CD4-positive, CD25-positive, alpha-beta regulatory T cell (primary cell): ENCODE measurements at places on chromosomes 3 and 15. TPM values are rescaled to one million over a fixed set of nuclear protein-coding genes. Genes with fewer than 3 reads are reported as not detected.

The ARF4 gene
- 84.6 TPM for total RNA-seq

The CACNA1D gene
- total RNA-seq = 0.44 TPM

The MCTP2 gene
- total RNA-seq = 6.4 TPM

The KCNAB1 gene
- total RNA-seq = 0.17 TPM

The NOX5 gene
- total RNA-seq = not detected

The NDN gene
- not detected for total RNA-seq

The SLC28A1 gene
- not detected for total RNA-seq

The KIF9 gene
- total RNA-seq = 5.4 TPM

The MAGEF1 gene
- total RNA-seq = 5.2 TPM

The HIGD2B gene
- total RNA-seq = not detected

The LOXL1 gene
- total RNA-seq = 7.3 TPM

The STRC gene
- 1.5 TPM for total RNA-seq

The DNAH12 gene
- total RNA-seq = 0.22 TPM

The LRRIQ4 gene
- not detected for total RNA-seq

GRCh38 chr3:110774496-110775265, 296.9 kb upstream of the NECTIN3 start:
- no peak overlapping the region for H3K27ac ChIP-seq
- H3K27me3 ChIP-seq = no peaks in the 10 kb centered on the region
- H3K4me3 ChIP-seq = no peak overlapping the region
- H3K36me3 ChIP-seq = no peaks in the 10 kb centered on the region

- no peaks in the 10 kb centered on the region for H3K36me3 ChIP-seq
- H3K27me3 ChIP-seq = no peaks in the 10 kb centered on the region
- H3K4me1 ChIP-seq = no peaks in the 10 kb centered on the region
- no peak within 1 kb of the TSS for H3K27ac ChIP-seq
- DNase-seq = no peak
- no peak within 1 kb of the TSS for H3K4me3 ChIP-seq
Measured at GRCh38 chr3:186717039-186717457, at the start of gene KNG1. Gene KNG1 (plus strand): TSS chr3:186717359. CDS start chr3:186717543, 184 bp downstream.

- H3K4me3 ChIP-seq = no peak overlapping the region
- no peaks in the 10 kb centered on the region for H3K36me3 ChIP-seq
- no peak for DNase-seq
- peaks cover 10% of the 10 kb centered on the region for H3K27me3 ChIP-seq
- H3K27ac ChIP-seq = no peak overlapping the region
- no peaks in the 10 kb centered on the region for H3K4me1 ChIP-seq
Measured at GRCh38 chr3:141854599-141854998, 21.8 kb upstream of the ATP1B3 start.

DNA sequence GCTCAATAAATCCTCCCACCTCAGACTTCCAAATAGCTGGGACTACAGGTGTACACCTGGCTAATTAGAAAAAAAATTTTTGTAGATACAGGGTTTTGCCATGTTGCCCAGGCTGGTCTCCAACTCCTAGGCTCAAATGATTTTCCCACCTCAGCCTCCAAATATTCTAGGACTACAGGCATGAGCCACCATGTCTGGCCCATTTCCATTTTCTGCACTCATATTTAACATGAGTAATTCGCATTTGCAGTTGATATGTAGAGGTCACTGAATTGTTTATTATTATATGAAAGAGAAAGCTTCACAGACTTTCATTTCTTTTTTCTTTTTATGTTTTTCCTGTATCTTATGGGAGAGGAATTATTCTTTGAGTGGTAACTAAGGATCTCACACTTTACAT, 492.7 kb downstream of the CNTN3 start:
- H3K36me3 ChIP-seq = no peaks in the 10 kb centered on the region
- no peaks in the 10 kb centered on the region for H3K4me1 ChIP-seq
- H3K27ac ChIP-seq = no peak overlapping the region
- H3K4me3 ChIP-seq = no peak overlapping the region

DNA sequence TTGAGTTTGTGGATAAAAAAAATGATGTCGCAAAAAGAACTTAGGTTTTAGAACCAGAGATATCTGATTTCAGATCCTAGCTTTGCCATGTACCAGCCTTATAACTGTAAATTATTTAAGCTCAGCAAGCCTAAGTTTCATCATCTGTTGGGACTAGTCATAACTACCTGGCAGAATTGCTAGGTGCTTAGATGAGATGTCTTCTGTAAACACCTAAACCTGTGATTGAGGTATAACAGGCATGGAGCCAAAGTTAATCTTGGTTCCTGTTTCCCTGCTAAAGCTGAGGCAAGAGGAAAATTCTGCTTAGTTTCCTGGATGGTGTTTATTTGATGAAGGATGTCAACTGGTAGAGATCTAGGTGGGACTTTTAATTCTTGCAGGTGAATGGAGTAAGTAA, 331.3 kb upstream of the RBMS3 start:
- no peak overlapping the region for H3K4me3 ChIP-seq
- no peaks in the 10 kb centered on the region for H3K27me3 ChIP-seq
- H3K27ac ChIP-seq = no peak overlapping the region
- no peak for DNase-seq
- H3K36me3 ChIP-seq = no peaks in the 10 kb centered on the region

GRCh38 chr3:61975199-61975598, 398.2 kb downstream of the FEZF2 start:
- no peak for DNase-seq
- no peak overlapping the region for H3K4me3 ChIP-seq
- H3K4me1 ChIP-seq = no peaks in the 10 kb centered on the region
- no peaks in the 10 kb centered on the region for H3K36me3 ChIP-seq

DNA sequence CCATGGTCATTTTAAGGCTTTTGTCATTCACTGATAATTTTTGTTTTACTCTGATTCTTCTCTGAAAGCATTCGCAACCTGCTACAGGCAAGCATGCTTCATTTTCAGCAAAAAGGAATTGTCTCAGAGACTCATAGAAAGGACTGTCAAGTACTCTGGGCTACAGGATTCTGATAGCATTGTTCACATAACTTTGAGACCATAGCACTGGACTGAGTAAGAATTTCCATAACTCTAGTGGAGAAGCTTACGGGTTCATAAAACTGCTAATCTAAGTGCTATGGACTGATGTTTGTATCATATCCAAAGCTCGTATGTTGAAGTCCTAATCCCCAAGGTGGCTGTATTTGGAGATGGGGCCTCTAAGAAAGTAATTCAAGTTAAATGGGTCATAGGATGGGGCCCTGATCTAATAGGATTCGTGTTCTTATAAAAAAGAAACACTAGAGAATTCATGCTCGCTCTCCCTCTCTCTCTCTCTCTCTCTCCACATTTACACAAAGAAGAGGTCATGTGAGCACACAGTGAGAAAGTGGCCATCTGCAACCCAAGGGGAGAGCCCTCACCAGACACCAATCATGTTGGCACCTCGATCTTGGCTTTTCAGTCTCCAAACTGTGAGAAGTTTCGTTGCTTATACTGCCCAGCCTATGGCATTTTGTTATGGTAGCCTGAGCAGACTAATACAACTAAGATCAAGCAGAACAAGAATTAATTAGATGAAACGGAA, 60.4 kb downstream of the CRYGS start:
- no peak overlapping the region for H3K4me3 ChIP-seq
- no peak overlapping the region for H3K27ac ChIP-seq
- DNase-seq = no peak
- no peaks in the 10 kb centered on the region for H3K36me3 ChIP-seq

DNA sequence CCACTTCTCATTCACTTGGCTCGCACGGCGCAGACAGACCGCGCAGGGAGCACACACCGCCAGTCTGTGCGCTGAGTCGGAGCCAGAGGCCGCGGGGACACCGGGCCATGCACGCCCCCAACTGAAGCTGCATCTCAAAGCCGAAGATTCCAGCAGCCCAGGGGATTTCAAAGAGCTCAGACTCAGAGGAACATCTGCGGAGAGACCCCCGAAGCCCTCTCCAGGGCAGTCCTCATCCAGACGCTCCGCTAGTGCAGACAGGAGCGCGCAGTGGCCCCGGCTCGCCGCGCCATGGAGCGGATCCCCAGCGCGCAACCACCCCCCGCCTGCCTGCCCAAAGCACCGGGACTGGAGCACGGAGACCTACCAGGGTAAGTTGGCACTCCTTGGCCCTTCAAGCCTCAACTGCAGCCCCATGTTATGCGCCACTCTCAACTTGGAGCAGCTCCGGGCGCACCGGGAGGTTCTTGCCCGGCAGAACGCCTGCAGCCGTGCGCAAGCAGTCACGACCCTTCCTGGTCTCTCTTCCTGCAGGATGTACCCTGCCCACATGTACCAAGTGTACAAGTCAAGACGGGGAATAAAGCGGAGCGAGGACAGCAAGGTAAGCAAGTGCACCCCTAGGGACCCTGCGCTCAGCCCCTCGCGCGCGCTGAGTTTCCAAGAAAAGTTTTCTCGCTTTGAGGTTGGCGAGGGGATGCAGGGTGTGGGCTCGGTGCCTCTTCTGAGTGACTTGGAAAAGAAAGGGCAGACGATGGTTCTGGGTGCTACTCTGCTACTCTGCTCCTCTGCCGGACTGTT, at the start of gene BHLHE40:
Gene BHLHE40, plus strand, starts transcription at position 10 of the 801 bp plus-strand sequence. Its CDS starts 282 bp downstream, at position 292.
- H3K27me3 ChIP-seq = no peaks in the 10 kb centered on the region
- peak within 1 kb of the TSS; percentile 69 for H3K27ac ChIP-seq
- no peaks in the 10 kb centered on the region for H3K36me3 ChIP-seq
- H3K4me3 ChIP-seq = peak within 1 kb of the TSS; percentile 74
- DNase-seq = peak; percentile 49

- no peak overlapping the region for H3K27ac ChIP-seq
- no peak overlapping the region for H3K4me3 ChIP-seq
- DNase-seq = no peak
- H3K27me3 ChIP-seq = peaks cover 2% of the 10 kb centered on the region
Measured at GRCh38 chr3:36674816-36675215, 89.5 kb downstream of the DCLK3 start.

DNA sequence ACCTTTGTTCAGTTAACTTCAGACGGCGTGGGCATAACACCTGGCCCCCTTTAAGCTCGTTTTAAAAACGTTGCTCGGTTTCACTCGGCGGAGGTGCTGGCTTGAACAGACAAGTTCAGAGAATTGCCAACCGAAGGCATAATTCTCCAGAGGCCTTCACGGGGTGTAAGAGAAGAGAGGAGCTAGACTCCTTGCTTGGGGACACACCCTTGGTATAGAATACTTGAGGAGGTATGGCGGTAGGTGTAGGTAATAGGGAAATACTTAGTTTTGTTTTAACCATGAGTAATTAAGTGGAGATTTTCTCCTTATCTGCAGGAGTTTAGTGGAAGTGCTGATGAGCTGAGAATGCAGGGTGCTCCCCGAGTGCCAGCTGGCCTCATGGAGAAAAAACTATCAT, 921 bp downstream of the FBXL2 start:
- DNase-seq = no peak
- H3K4me1 ChIP-seq = peaks cover 9% of the 10 kb centered on the region
- no peak overlapping the region for H3K27ac ChIP-seq
- no peaks in the 10 kb centered on the region for H3K36me3 ChIP-seq
- no peak overlapping the region for H3K4me3 ChIP-seq

GRCh38 chr3:176579711-176580185, 617.5 kb downstream of the TBL1XR1 start:
- no peak overlapping the region for H3K4me3 ChIP-seq
- no peaks in the 10 kb centered on the region for H3K36me3 ChIP-seq
- H3K27ac ChIP-seq = no peak overlapping the region
- no peaks in the 10 kb centered on the region for H3K4me1 ChIP-seq

DNA sequence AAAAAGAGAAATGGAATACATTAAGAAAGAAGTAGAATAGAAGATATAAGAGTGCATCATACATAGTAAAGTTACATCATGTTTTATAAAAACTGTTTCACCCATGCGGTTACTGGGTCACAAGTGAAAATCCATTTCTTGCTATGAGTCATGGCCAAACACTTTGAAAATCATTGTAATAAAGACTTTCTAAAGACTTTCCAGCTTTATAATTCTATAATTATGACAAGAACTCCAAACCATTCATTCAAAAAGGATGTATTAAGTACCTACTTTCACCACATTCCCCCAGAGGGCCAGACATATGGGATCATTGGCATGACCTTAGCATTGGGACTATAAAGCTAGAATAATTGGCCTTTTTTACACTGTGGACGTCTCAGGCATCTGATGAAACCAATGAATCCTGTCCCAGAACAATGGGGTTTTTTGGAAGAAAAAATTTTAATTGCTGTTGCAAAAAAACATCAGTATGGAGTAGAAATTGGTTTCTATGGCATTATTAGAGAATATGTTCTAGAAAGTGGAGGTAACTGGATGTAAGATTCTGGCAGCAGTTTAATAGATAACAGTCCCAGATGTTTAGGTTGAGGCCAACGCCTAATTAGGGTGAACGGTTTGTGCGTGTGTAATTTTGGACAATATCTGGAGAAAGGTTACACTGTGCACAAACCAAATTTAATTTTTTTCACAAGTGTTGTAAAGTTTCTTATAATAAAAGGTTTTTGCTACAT, 3.3 kb upstream of the SKIC8 start:
- no peak for DNase-seq
- H3K4me3 ChIP-seq = no peak overlapping the region
- H3K27me3 ChIP-seq = no peaks in the 10 kb centered on the region
- no peak overlapping the region for H3K27ac ChIP-seq

GRCh38 chr3:42216302-42216701, 49.7 kb downstream of the CCK start:
- peak overlapping the region; percentile 58 for H3K27ac ChIP-seq
- DNase-seq = peak; percentile 6
